ENCODE measurements at places on chromosomes 3 and 15. TPM values are rescaled to one million over a fixed set of nuclear protein-coding genes. Genes with fewer than 3 reads are reported as not detected.

STAC gene
- total RNA-seq, result 12.0 TPM

SLC22A13 gene
- 3.5 TPM for total RNA-seq

MGA gene
- 29.4 TPM for total RNA-seq

KAT2B gene
- total RNA-seq, result 13.8 TPM

TRPM7 gene
- total RNA-seq, result 48.2 TPM

DNA sequence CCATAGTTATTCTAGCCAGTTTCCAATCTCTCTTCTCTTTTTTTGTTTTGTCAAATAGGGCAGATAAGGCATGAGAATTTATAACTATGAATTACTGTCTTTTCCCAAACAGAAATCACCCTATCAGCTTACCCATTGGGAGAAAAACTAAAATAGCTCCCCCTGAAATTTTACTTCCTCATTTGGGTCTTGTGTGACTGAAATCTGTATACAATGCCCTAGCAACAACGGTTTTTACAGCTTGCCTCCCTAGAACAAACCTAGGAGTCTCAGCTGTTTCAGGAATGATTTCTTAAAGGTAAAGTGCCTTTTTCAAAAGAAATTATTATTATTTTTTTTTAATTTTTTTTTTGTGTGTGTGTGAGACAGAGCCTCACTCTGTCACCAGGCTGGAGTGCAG is 56.8 kb downstream of the CD86 start:
- no peak for DNase-seq

DNA sequence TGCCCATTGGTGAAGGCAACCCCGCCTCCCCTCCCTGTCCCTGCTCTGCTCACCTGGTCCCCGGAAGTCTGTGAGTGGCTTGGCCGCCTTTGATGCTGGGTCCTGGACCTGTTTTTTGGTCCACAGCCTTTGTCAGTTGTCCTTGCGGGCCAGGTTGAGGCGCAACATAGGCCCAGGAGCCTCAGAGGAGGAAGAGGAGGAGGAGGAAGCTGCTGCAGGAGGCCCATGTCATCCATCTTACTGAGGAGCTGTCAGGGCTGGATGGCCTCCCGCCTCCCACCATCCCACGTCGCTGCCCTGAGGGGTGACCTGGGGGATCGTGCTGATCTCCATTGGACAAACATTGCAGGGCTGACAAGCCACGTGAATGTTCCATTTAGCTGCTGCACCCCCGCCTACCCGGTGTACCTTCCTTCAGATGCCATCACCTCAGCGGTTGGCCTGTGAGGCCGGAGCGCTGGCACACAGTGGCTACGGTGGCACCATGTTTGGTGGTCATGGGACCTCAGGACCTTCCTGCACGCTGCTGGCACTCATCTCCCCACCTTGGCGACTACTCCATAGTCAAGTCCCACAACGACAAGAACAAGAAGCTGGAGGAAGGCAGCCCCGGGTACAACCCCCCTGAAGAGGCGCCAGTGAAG is 106.3 kb downstream of the SMAD6 start:
- DNase-seq, result no peak

DNA sequence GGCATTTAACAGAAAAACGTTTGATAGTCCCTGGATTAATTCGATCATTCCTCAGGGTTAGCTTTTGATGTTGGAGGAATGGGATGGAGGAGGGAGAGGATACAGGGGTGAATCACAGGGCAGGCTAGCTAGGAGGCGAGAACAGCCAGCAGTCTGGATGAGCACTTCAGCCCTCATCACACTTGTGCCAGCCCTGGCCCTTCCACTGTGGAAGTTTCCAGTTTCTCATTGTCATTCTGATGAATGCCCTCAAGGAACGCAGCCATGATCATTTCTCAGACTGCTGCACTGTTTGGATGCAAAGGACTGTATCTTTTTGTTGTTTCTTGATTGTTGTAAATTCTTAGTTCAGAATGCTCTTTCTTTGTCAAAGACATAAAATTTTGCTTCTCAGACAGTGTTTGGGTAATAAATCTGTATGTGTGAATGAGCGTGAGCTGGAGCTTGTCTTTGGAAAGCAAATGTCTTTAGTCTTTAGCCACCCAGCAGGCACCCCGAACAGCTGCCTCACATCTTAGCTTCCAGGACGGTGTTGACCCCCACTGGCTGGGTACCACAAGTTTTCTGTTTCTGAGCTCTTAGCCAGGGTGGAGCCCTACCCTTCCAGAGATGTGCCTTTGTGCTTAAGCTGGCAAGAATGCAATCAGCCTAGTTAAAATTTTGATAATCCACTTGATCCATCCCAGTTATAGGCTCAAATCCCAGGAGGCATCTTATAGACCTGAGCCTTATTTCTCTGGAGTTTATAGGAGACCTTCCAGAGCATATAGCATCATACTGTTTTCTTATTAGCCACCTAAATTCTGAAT is 121.1 kb downstream of the PDCD6IP start:
- DNase-seq, result no peak

DNA sequence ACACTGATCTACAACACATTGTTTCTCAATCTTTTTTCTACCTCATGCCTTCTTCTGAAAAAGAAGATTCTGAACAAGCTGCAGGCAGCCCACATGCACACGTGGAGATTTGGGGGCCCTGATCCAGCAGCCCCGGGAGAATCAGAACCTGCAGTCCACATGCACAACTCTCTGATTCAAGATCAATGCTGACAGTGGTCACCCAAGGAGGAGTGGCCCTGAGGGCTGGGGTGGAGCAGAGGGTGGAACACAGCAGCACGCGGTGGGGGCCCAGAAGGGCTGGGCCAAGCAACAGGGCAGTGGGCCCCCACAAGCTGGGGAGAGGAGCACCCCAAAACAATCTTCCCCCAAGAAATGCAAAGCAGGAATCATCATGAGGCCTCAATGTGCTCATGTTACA is 202.1 kb upstream of the NSMCE3 start:
- no peak for DNase-seq

GRCh38 chr3:195203606-195204005 is 67.4 kb downstream of the XXYLT1 start:
- DNase-seq, result no peak

All from Calu3 (cell line).